H9 (cell line): ENCODE measurements at places on chromosomes 11 and 22. TPM values are rescaled to one million over a fixed set of nuclear protein-coding genes. Genes with fewer than 3 reads are reported as not detected.

- DNase-seq, result no peak
Observed at GRCh38 chr22:42855721-42856120, 1.4 kb downstream of the ARFGAP3 start.

TRIM64 gene
- total RNA-seq, result not detected in 2 replicates

DNA sequence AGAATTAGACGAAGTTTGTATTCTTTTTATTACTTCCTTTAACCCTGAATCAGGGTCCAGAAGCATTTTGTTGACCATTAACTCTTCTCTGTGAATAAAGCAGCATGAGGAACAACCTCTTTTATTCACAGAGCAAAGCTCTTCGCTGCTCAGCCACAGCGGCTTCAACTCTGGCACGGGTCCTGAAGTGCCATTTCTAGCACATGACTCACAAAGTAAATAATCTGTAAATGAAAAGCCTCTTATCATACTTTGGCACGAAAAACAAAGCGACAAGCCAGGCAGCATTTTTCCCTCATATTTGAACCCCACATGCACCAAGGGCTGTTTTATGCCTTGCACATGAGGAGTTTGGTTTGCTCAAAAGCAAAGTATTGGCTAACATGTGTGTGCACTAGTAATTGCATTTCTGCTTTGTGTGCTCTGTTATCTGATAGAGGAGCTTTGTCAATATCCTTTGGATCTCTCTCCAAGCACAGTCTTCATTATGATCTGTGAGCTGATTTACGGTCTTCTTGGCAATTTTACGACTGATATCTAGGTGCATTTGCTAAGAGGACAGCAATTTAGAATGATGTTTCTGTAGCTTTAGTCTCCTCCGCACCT lies 33.0 kb upstream of the APOBEC3A start:
- no peak for DNase-seq

GRCh38 chr22:32030518-32031247 lies 12.4 kb upstream of the SLC5A1 start:
- no peak for DNase-seq

CRYBB2 gene
- total RNA-seq, result not detected in 2 replicates

- no peak for DNase-seq
Observed at GRCh38 chr11:133746663-133747306, 98.5 kb downstream of the SPATA19 start.

DNA sequence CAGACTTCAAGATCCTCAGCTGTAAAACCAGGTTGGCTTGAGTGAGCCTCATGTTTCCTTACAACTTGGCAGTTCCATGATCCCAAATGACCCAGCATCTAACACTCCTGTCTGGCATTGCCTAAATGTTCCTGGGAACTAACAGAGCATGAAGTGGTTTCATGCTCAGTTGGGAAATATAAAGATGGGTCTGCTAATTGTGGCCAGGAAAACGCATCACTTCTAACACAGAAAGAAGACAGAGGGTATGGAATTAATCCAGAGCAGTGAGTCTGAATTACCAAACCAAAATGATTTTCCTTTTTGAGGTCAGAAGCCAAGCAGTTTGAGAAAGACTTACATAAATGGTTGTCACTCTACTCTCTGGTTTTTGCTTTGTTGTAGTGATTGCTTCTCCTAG lies 60.5 kb upstream of the MMP13 start:
- DNase-seq, result no peak

DNA sequence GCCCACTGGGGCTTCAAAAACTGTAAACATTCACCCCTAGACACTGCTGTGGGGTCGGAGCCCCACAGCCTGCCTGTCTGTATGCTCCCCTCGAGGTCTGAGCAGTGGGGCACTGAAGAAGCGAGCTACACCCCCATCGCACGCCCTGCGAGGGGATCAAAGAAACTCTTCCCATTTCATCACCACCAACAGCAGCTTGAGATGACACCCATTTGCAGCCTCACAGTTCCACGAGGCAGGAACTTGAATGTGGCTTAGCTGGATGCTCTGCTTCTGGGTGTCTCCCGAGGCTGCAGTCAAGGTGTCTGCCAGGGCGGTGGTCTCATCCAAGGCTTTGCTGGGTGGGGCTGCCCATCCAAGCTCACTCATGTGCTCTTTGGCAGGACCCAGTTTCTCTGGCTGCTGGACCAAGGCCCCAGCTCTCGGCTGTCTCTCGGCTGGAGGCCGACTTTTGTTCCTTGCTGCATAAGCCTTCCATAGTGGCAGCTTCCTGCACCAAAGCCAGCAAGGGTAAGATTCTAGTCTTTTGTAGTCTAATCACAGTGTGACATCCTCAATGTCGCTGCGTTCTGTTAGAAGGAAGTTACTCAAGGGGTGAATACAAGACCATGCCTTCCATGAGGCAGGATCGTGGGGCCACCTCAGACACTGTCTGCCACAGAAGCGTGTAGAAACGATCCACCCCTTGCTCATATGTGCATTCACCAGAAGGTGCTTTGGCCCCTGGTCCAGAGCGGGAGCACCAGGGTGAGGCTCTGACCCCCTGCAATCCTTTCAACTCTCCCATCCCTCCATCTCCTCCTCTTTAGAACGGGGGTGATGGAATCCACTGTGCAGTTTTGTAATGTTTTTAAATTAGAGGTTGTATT lies 46.2 kb upstream of the SEPTIN5 start:
- DNase-seq, result no peak

CHEK2 gene
- total RNA-seq, result 54.4 and 61.1 TPM in 2 replicates

DNA sequence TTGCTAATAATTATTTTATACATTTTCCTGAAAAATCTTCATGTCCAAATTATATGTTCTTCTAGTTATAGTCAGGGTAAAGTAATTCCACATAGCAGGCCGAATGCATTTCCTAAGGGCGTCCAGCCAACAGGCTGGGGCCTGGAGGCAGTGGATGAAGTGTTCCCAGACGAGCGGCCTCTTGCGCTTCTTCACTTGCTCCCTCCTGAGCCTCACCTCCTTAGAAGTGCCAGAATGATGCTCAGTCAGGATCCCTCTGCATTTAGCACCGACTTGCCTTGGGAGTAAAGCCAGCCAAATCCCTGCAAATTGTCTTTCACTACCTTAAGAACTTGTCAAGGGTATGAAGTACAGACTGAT lies 1.5 kb downstream of the OLFML1 start:
- no peak for DNase-seq
